ENCODE measurements at places on chromosomes 7 and 10. TPM values are rescaled to one million over a fixed set of nuclear protein-coding genes. Genes with fewer than 3 reads are reported as not detected.
A peak's percentile ranks its signal among the peaks of the same experiment; 100 is the strongest.

The DDX21 gene
- total RNA-seq, result 125 TPM

The ERVW-1 gene
- total RNA-seq, result 0.19 TPM

The ICA1 gene
- 8.0 TPM for total RNA-seq

DNA sequence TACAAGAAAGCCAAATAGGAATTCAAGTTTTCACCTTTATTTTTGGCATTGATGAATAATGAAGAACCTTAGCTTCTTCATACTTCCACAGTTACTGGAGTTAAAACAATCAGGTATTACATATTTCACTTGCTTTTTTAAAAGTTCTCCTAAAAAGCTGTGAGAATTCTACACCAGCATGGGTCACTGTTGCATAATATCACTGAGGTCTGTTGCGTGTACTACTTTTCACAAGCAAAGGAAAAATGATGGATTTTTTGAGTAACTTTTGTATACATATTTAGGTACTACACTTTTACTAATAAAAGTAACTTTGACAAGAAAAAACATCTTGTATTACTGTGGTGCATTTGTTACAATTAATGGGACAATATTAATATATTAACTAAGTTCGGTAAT lies 15.2 kb downstream of the FAM24B start:
- DNase-seq, result no peak

GRCh38 chr7:130216750-130217149 lies 9.1 kb downstream of the SSMEM1 start:
- no peak for DNase-seq

DNA sequence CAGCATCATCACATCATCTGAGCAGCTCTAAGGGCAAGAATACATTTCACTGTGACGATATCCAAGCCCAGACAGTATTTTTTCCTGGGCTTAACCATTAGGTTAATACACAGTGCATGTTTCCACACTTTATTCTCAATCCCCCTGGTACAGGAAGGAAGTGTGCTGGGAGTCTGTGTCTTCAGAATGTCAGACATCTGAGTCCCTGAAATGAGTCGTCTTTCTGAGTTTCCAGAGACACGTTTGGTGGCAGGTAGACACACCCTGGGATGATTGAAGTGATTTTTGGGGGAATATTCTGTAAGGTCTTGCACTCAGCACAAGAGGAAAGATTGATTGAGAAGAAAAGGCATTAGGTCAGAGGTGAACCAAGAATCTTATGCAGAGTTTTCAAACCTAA lies 13.1 kb upstream of the SHH start:
- DNase-seq, result no peak

DNA sequence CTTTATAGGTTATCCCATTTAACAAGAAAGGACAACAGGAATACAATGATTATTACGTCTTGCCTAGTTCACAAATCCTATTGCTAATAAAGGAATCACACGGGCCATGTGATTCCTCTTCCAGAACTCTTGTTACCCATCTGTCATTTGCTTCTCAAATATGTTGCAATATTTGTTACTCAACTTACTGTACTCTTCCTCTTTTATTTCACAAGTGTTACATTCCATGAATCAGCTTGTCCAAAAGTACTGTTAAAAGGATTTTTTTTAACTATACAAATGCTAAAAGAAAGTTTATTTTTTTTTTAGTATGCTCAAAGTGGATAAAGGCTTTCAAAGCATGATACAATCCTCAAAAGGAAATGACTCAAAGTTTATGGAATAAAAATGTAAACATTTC lies 3.9 kb upstream of the CD36 start:
- peak; percentile 72 for DNase-seq

- peak; percentile 33 for DNase-seq
Measured at GRCh38 chr10:60646966-60647796, 131.1 kb upstream of the CDK1 start.

DNA sequence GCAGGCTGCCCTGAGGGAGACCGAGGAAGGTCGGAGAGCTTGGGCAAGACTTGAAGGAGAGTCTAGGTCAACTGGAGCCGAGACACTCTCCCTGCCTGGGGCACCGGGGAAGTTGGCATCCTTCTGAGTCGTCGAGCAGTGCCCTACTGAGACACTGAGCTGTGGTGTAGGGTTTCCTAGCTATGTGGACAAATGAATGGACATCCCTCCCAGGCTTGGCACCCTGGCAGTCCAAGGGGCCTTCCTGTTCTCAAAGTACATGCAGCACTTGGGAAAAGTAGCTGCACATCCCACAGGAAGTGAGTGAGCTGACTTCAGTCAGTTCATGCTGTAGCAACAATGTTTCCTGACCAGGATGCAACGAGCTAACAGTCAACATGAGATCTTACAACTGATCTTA lies 57.2 kb upstream of the INPP5A start:
- DNase-seq, result no peak

GRCh38 chr7:65840446-65840845 lies 32.4 kb upstream of the VKORC1L1 start:
- DNase-seq, result no peak

GRCh38 chr10:44340557-44340956 lies 44.3 kb downstream of the CXCL12 start:
- DNase-seq, result no peak

All from astrocyte (in vitro differentiated cells and primary cell).